GM10248 (cell line): ENCODE measurements at places on chromosomes 6 and 20.

GRCh38 chr6:116157391-116157790, 31.5 kb upstream of the COL10A1 start:
- DNase-seq, result no peak

GRCh38 chr20:61420056-61420455, 168.0 kb downstream of the CDH4 start:
- no peak for DNase-seq

DNA sequence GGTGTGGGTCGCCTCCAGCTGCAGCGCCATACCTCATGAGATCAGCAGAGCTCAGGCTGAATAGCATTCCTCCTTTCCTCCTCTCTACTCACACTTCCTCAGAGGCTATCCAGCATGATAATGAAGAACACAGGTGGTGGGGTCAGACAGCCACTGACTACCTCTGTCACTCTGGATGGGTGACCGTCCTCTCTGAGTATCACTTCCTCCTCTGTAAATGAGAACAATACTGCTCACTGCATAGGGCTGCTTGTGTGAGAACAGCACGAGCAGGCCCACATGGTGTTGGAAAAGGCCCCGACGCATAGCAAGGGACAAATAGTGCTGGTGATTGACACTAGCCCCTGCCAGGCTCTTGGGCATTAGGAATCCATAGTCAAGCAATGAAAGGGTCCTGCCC, 239.1 kb downstream of the PRKN start:
- no peak for DNase-seq

DNA sequence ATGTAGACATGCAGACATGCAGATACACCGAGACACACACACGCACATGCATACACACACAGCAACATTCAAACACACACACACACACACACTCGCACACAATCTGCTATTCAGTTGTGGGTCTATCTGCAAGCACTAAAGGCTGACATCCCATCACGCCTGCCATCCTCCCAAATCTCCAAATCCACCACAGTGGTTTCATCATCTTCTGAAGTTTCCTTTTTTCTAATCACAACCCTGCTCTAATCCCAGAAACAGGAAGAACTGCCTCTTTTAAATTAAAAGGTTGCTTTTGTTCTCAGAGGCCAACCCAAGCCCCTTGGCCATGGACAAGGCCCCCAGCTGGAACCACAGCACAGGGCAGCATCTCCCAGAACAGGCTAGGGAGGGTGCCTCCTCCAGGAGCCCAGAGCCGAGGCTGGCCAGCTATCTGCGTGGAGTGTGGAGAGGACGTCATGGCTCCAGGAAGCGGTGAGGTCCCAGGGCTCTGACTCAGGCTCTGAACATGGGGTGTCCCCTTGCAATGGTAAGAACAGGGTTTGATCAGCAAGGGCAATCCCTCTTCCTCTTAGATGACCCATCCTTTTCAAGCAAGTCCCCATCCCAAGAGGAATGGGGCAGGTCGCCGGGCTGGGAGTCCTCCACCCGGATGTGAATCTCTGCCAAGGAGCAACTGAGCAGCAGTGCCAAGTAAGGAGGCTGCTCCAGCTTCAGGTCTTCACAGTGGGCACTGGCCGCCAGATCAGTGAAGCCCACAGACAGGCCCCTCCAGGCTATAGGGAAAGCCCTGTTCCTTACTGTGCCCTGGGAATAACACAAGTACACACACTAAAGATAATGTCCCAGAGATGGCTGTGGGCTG, 14.7 kb downstream of the FOXF2 start:
- no peak for DNase-seq

DNA sequence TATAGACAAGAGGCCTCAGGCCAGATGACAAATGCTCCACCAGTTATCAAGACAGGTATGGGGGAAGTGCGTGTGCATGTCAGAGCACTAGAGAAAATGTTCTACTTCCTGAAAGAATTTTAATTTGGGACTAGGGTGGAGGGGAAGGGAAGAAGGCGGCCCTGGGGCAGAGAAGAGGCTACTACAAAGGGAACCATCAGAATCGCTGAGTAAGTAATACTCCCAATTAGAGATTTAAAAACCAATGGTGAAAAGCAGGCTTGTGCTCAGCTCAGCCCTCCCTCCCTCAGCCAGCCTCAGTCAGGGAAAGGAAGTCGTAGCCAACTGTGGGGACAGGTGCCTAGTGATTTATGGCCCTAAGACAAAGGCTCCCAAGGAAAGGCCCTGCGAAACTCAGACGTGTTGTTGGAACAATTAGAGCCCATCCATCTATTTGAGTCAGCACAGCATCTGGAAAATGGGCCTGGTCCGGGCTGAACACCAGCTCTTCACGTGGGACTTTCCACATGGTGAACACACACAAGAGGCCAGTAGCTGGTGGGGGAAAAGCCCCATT, 15.0 kb upstream of the MAFB start:
- no peak for DNase-seq

GRCh38 chr20:50540620-50541605, 30.7 kb downstream of the PTPN1 start:
- no peak for DNase-seq
